ENCODE measurements at places on chromosomes 2 and 18.

DNA sequence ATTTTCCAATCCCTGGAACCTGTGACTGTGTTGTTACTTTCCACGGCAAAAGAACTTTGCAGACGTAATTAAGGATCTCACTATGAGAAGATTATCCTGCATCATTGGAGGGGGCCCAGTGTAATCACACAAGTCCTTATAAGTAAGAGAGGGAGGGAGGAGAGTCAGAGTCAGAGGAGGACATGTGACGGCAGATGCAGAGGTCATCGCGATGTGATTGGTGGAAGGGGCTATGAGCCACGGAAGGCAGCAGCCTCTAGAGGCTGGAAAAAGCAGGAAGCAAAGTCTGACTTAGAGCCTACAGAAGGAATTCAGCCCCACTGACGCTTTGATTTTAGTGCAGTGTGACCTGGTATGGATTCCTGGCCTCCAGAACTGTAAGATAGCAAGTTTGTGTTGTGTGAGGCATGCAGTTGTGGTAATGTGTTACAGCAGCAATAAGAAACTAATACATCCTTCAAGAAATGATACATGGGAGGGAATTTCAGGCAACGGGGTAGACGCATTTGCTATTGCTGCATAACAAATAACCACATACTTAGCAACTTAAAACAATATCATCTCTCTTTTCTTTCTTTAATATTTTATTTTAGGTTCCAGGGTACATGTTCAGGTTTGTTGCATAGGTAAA is 112.7 kb upstream of the SERPINE2 start:
- DNase-seq: no peak

- DNase-seq: no peak
Measured at GRCh38 chr2:145797692-145798091, 1277.8 kb upstream of the ZEB2 start.

DNA sequence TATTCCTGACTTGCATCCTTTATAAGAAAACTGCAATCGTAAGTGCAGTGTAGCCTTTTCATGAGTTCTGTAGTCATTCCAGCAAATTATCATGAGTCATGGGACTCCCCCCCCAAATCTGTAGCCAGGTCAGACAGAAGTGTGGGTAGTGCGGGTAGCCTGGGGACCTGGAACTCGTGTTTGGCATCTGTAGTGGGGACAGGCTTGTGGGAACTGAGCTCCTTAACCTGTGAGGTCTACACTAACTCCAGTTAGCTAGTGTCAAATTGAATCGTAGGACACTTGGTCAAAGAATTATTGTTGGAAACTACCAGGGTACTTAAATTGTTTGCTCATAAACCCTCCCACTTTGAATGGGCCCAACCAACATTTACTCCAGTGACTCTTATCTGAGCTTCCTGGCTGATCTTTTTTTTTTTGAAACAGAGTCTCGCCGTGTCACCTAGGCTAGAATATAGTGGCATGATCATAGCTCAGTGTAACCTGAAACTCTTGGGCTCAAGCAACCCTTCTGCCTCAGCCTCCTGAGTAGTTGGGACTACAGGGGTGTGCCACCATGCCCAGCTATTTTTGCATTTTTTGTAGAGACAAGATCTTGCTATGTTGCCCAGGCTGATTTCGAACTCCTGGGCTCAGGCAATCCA is 12.4 kb downstream of the PFN4 start:
- no peak for DNase-seq

DNA sequence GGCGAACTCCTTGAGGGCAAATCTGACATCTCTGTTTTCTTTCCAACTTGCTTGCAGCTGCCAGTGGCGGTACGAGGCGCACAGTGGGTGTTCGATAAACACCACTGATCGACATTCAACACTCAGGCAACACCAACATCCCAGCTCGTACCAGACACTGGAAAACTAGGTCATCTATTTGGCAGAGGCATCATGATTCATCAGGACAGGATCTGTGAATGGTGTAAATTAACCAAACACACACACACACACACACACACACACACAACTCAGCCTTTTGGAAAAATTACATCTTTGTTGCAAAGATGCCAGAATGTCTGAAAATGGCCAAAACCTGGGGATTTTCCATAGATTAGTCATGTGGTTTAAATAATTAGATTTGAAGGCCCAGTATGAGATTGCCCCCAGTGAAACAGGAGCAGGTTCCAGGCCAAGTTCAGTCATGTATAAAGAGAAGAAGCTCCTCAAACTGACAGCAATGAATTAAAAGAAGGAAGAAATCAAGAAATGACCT is 150.5 kb upstream of the NCKAP5 start:
- DNase-seq: no peak

GRCh38 chr2:212423089-212423488 is 115.5 kb downstream of the ERBB4 start:
- DNase-seq: no peak

- no peak for DNase-seq
Measured at GRCh38 chr2:214896274-214896673, 86.8 kb upstream of the BARD1 start.

- no peak for DNase-seq
Measured at GRCh38 chr2:173652311-173652710, 297.6 kb downstream of the CDCA7 start.

Data from NCI-H345 (cell line).